Activated T-helper 1 cell treated with Interleukin-2 at 50 U/mL for 16 hours (primary cell): ENCODE measurements at places on chromosomes 11 and 22.

DNA sequence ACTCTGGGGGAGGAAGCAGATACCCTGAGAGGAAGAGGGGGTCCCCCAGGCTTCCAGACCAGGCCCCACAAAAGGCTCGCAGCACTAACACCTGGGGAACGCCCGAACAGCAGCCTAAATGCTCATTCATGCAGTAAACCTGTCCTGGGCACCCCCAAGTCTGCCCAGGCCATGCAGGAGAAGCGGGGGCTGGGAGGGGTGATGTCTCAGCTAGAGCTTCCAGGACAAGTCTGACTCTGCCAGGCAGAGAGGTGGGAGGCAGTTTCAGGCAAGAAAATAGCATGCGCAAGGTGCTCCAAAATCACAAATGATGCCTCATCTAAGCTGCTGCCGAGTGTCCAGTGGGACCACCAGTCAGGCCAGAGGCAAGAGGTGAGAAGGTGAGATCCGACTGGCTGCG is 14.6 kb downstream of the CABP7 start:
- DNase-seq: no peak

- DNase-seq: no peak
Observed at GRCh38 chr11:115201111-115201792, 303.0 kb downstream of the CADM1 start.

DNA sequence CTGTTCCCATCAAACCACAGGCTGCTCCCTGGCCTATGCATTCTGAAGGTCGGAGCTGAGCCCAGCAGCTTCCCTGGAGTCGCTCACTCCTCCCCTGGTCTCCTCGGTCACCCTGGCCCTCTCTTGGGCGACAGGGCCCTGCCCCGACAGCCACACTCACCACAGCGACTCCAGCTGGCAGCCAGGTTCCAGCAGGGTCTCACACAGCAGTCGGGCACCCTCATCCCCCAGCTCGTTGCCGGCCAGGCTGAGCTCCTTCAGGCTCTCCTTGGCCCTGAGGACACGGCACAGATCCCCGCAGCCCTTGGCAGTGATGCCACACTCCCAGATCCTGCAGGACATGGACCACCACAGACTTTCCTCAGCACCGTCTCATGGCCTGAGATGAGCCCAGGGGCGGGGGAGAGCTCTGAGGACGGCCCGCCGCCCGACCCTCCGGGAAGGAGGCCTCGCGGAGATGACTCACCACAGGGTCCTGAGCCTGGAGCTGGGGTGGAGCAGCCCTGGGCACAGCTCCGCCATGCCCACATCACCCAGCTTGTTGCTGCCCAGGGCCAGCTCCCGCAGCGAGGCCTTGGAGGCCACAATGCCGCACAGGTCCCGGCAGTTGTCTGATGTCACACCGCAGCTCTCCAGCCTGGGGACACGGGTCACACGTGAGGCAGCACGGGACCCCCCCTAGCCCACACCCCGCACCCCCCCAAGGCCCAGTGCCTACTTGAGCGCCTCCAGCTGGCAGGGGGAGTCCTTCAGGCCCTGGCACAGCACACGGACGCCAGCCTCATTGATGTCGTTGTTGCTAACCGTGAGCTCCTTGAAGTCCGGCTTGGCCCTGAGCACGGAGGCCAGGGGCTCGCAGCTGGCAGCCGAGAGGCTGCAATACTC is 8.5 kb downstream of the RNH1 start:
- DNase-seq: no peak

- no peak for DNase-seq
Observed at GRCh38 chr11:95904009-95904650, 19.8 kb downstream of the MTMR2 start.

GRCh38 chr11:21456186-21456585 is 736.7 kb upstream of the ANO5 start:
- no peak for DNase-seq

- no peak for DNase-seq
Observed at GRCh38 chr22:23891726-23892125, 2.5 kb upstream of the MIF start.

- no peak for DNase-seq
Observed at GRCh38 chr22:41907436-41908401, 7.2 kb downstream of the SHISA8 start.

GRCh38 chr11:417652-418342 is 3.0 kb upstream of the SIGIRR start:
- no peak for DNase-seq

- no peak for DNase-seq
Observed at GRCh38 chr11:133238495-133238894, 293.8 kb downstream of the OPCML start.

DNA sequence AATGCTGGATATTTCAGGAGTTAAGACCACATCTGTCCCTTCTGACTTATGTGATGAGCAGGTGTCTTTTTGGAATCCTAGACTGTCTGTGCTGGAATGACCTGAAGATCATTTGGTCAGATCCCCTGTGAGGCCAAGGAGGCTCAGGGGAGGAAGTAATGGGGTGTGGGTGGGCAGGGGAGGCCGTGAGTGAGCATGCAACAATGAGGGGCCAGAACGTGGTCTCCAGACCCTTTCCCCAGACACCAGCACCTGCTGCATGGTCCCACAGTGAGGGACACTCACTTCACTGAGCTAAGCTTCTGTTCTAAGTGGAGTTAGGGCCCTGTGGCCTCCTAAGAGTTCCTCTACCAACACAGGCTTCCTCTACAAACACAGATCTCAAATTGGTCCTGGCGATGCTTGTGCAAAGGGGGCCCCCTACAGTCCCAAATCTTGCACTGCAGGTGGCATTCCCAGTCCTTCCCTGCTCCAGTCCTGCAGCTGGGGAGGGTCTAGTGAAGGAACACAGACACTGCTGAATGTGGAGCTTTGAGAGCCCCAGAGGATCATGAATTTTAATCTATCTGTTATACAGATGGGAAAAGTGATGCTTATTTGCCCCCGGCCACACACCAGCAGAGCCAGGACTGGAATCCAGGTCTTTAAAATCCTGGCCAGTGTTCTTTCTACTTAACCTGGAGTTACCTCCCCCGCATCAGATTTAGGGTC is 7.4 kb downstream of the USP2 start:
- DNase-seq: no peak

DNA sequence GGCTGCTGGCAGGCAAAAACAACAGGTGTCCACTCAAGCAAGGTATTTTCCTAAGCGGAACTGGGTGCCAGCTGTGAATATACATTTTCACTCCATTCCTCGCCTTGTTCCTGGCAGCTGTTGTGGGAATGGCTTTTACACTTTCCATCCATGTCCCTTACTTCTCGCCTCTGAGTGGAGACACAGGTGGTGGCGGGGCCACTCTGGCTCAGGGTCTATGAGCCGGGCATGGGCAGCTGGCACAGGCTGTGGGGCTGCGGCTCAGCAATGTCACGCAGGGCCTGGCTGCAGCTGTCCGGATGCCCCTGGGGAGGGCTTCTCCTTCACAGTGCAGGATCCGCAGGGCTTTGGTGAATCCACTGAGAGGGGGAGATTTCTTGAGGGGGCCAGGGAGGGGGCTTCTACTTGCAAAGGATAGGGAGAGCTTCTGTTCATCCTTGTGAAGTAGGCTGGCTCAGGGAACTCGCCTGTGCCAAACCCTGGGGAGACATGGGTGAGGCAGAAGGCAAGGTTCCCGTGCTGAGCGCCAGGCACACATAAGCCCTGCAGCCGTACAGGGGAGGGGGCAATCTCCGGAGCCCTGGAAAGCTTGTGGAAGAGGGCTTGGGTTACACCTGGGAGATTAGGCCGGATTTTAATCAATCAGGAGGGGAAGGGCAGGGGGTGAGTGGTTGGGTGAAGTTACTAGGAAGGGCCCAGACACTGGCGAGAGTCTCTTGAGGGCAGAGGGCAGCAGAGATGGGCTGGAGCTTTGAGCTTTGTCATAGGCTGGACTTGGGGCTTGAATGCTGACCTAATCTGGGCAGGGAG is 45.7 kb downstream of the KCNQ1OT1 start:
- no peak for DNase-seq

GRCh38 chr11:17498475-17498874 is 21.8 kb upstream of the ABCC8 start:
- DNase-seq: no peak
